ENCODE measurements at places on chromosomes 2 and 18.

DNA sequence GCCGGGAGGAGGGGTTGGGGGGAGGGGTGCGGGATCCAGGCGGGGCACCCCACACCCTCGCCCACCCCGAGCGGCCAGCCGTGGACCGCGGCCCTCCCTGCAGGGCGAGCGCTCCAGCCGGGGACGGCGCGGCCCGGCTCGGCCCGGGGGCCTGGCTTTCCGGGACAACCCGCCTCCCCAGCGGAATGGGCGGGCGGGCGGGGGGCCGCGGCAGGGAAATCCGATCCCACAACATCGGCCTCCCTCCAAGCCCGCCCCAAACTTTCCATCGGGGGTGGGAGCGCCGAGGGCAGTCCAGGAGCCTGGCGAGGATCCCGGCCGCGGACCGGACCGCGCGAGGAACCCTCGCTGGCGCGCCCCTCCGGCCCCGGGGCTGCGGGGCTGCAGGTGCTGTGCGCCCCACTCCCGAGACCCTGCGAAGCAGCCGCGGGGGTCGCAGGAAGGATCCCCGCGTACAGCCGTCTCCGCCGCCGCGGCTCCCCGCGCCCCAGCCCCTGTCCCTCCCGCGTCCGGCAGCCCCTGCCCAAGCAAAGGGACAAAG lies 529 bp downstream of the SEMA4C start:
- DNase-seq: peak; percentile 36

DNA sequence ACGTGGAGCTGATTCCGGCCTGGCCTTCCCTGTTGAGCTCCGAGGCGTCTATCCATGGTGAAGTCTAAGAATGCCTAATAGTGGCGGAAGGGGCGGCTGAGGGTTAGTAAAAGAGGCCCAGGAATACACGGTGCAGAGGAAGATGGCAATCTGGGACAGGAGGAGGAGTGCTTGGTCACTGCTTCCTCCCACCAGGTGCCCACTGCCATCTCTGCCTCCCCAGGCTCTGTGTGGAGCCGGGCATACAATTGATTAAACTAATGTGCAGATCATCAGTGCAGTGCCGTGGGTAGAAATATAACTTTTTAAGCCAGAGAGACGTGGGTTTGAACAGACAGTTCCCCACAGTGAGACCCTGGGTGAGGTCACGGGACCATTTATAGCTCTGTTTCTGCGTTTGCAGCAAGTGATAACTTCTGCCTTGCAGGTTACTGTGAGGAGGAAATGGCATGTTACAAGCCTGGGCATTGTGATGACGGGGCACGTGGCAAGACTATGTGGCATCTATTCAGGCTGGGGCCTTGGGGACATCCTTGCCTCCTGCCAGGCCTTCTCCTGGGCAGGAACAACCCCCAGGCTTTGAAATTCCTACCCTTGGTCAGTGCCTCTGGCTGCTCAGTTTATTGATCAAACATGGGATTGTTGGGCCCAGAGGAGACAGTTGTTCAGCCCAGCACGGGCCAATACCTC lies 204.9 kb downstream of the ASB1 start:
- no peak for DNase-seq

DNA sequence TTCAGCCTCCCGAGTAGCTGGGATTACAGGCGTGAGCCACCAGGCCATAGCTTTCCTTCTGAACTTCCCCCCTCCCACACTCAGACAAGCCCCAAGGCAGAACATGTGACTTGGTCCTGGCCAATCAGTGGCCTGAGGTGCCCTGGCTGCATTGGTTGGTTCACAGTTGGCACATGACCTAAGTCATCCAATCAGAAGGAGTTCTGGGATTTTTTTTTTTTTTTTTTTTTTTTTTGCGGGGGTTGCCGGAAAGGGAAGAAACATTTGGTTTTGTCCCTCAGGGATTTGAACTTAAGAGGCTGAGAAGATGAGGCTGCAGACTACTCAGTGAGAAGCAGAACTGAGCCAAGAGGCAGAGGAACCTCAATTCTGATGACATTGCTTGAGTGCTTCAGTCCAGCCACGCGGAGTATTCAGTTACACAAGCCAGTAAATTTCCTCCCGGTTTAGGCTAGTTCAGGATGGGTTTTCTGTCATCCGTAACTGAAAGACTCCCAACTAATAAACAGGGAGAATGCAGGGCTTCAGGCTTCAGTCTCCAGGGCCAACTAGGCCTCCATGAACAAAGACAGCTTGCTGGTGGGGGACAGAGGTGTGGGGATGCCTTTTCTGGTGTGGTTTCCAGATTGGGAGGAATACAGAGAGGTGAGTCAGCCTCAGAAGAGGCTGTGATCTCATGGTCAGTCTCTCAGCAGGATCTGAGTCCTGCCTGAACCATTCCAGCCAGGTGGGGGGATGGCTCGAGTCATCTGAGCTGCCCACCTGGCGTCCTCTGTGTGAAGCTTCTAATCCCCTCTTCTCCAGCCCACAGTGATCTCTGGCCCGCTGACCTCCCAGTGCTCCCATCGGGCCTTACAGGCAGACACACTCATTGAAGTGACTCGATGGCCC lies 9.2 kb downstream of the PTMA start:
- DNase-seq: no peak

DNA sequence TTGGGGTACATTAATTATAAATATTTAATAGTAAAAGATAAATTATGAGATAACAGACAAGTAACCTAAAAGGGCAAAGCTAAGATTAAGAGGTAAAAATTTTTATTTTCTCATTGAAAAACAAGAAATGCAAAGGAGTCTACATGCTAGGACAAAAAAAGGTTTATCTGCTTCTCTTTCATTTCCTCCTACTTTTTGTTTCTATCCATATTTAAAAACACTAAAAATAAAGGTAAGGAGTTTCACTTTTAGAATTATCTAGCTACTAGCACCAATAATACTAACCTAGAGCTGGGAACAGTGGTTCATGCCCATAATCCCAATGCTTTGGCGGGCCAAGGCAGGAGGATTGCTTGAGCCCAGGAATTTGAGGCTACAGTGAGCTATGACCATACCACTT lies 1551.7 kb upstream of the SLC39A10 start:
- no peak for DNase-seq

GRCh38 chr2:192560326-192560725 lies 365.6 kb upstream of the TMEFF2 start:
- no peak for DNase-seq

DNA sequence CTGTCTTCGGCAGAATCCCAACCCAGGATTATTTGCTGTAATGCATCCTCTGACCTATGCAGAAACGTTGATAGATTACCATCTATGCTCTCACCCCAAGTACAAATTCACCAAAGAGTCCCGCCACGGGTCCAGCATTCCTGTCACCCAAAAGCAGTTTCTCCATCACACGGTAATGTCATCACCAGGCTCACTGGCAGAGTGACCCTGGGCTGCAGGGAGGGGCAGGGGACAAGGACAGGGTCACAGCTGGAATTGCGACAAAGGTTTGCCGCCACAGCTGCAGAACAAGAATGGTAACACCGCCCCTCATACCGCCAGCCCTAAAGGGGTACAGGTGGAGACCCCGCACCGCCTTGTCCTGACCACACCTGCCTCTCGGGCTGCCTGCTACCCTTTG lies 40.8 kb upstream of the TMEM177 start:
- DNase-seq: no peak

DNA sequence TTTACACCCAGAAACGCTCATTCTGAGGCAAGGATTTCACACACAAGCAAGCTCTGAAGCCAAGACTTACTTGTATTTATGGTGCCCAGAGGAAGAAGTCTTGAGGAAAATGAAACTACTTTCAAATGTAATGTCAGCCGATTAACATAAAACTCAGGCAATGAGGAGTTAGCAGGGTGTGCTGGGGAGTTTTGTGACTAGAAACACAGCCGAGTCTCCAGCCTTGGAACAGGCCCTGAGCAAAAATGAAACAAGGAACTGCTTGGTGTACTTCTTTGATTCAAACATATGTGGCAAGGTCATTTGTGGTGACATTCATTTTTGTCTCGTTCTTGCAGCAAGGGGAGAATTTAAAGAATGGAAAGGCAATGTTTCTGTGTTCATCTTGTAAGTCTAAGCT lies 4.5 kb downstream of the DYTN start:
- DNase-seq: no peak

DNA sequence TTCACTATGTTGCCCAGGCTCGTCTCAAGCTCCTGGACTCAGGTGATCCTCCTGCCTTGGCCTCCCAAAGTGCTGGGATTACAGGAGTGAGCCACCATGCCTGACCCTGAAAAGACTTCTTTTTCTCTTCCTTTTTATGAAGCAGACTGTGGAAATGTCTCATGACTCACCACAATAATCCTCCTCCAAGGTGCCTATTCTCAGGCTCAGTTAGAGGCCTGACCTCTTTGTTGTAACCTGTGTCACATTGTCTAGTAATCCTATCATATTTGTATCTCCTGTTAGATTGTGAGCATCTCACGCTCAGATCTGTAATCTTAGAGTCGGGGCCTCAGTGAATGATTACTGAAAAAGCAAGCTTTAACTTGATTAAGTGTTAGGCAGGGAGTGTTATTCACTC lies 18.3 kb upstream of the TAF4B start:
- no peak for DNase-seq

- DNase-seq: no peak
Measured at GRCh38 chr2:47618272-47618552, 164.7 kb upstream of the MSH6 start.

- DNase-seq: no peak
Measured at GRCh38 chr2:231361701-231362554, 33.6 kb upstream of the B3GNT7 start.

GRCh38 chr18:32438173-32438572 lies 32.5 kb downstream of the GAREM1 start:
- DNase-seq: no peak

DNA sequence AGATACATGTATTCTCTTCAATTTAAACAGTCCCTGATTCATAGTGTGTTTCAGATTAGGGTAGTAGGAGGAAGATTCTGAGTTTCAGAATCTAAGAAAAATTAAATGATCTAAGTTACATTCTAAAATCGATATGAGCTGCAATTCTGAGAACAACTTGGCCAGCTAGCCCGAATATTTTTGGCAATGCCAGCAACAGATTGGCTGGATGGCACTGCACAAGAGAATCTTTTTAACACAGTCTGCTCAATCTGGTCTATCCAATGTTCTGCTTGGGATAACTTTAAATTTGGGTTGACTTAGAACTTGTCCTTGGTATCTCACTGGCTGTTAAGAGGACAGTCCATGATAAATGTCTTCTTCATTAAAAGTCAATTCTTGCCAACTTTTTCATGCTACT lies 853.9 kb downstream of the NRXN1 start:
- DNase-seq: no peak

GRCh38 chr2:226984750-226985582 lies 149.1 kb downstream of the RHBDD1 start:
- peak; percentile 21 for DNase-seq

- DNase-seq: no peak
Measured at GRCh38 chr2:202530038-202530437, 104.7 kb upstream of the FAM117B start.

GRCh38 chr18:2602844-2603243 lies 31.5 kb downstream of the NDC80 start:
- no peak for DNase-seq

DNA sequence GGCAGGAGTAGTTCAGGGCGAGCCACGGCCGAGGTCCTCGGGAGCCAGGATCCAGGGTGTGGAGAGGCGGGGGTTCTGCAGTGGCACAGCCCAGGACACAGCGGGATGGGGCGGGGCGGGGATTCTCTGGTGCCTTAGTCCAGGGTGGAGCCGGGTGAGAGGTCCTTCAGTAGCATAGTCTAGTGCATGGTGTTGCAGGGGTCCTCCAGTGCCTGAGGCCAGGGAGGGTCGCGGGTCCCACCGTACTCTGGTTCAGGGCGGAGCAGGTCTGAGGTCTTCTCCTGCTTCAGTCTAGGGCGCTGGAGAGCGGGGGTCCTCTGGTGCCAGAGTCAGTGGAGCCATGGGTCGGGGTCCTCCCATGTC lies 131.1 kb downstream of the CCDC74A start:
- DNase-seq: no peak

Data from COR-L47 (cell line).